Small intestine (tissue), 16 donors: ENCODE measurements at places on chromosomes 4 and X. TPM values are rescaled to one million over a fixed set of nuclear protein-coding genes. Genes with fewer than 3 reads are reported as not detected.

Gene SLITRK4
- not detected for polyA plus RNA-seq

Gene ATP8A1
- polyA plus RNA-seq = 7.4 TPM

Gene BGN
- 23.2 TPM for polyA plus RNA-seq

Gene CENPU
- 12.0 TPM for polyA plus RNA-seq

Gene CACNA1F
- 0.22 TPM for polyA plus RNA-seq

- H3K36me3 ChIP-seq = no peaks in the 10 kb centered on the region
- H3K4me1 ChIP-seq = no peaks in the 10 kb centered on the region
- no peak overlapping the region for H3K27ac ChIP-seq
- H3K4me3 ChIP-seq = no peak overlapping the region
Measured at GRCh38 chr4:172962564-172963353, 205.9 kb upstream of the GALNT7 start.

DNA sequence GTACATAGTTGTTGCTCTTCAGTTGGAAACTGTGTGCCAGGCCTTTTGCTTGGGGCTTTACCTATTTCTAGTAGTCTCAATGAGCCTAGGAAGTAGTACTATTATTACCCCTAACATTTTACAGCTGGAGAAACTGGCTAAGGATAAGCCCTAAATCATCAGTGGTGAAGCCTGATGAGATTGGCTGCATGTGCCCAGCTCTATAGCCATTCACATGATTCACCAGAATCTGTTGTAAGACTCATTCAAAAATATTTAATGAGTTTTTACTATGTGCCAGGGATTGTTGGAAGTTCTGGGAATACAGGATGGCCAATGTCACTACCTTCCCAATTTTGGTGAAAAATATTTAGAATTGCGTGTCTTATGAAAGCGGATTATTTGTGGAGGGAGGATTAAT lies 2.8 kb downstream of the KIT start:
- no peak overlapping the region for H3K4me3 ChIP-seq
- no peaks in the 10 kb centered on the region for H3K36me3 ChIP-seq
- H3K27ac ChIP-seq = no peak overlapping the region
- H3K4me1 ChIP-seq = no peaks in the 10 kb centered on the region

DNA sequence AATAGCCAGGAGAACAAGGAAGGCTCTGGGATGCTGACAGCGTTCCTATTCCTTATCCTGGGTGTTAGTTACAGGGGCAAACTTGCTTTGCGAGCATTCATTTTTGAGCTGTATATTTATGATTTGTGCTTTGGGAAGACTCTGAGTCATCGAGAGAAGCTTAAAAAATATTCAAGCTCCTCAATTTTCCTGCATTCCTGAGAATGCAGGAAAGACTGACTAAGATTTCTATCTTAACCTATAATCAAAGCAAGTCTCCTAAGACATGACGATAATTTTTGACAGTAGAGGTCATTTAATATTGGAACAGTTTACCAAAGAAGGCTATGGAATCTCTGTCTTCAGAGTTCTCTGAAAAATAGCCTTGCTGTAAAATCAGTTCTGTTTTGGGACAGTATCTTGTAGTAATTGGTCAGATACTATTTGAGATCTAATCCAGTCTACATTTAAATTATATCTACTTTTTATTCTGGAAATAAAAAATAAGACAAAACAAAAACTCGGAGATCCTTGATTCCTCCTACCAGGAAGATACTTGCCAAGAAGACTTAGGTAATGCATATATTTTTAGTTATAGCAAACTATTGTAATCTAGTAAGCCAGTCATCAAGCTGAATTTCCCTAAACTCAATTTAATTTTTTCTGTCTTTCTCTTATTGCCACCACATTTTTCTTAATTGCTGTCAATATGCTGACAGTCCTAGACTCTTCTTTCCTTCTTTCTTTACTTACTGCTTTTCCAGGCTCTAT lies 31.7 kb downstream of the BBS12 start:
- no peaks in the 10 kb centered on the region for H3K27me3 ChIP-seq
- no peak for DNase-seq
- H3K36me3 ChIP-seq = no peaks in the 10 kb centered on the region
- no peaks in the 10 kb centered on the region for H3K4me1 ChIP-seq
- H3K4me3 ChIP-seq = no peak overlapping the region

DNA sequence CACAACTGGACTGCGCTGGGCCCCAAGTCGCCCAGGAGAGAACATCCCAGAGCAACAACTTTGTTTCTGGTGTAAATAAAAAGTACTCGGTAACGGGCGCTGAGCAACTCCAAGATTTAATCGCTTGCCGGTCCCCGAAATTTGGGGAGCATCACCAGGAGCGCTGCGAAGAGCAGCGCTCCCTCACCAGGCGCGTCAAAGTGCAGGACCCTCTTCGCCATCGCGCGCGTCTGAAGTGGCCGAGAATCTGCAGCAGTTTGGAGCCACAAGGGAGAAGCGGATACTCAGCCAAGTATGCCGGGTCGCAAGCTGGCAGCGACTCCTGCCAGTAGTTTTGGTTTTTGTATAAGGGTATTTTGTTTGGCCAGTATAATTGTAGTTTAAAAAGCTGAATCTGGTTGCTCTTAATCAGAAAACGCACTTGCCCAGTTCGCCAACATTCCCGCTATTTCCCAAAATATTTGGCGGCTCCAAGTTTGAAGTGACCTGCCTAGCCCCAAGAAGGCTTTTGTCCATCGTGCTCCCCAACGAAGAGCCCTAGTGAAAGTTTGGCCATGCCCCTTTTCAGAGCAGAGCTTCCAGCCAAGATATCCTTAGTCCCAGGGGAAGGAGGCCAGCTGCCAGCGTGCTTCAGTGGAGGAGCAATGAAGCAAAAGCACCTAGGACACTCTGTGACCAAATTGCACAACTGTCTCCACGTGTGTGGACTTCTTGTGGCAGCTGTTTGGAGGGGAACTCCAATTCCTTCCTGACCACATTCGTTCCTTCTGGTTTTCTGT lies 557 bp upstream of the KDR start:
- H3K4me3 ChIP-seq = no peak overlapping the region
- DNase-seq = no peak
- H3K27ac ChIP-seq = no peak overlapping the region

- DNase-seq = no peak
- H3K27me3 ChIP-seq = no peaks in the 10 kb centered on the region
- H3K27ac ChIP-seq = no peak overlapping the region
- H3K4me1 ChIP-seq = no peaks in the 10 kb centered on the region
- no peak overlapping the region for H3K4me3 ChIP-seq
- H3K36me3 ChIP-seq = no peaks in the 10 kb centered on the region
Measured at GRCh38 chr4:97235521-97235920, 907.8 kb downstream of the STPG2 start.

- H3K27me3 ChIP-seq = no peaks in the 10 kb centered on the region
- no peak for DNase-seq
- no peak overlapping the region for H3K27ac ChIP-seq
- no peaks in the 10 kb centered on the region for H3K36me3 ChIP-seq
- H3K4me3 ChIP-seq = no peak overlapping the region
Measured at GRCh38 chr4:53601251-53601764, 10.0 kb upstream of the LNX1 start.

- H3K27ac ChIP-seq = no peak overlapping the region
- no peaks in the 10 kb centered on the region for H3K27me3 ChIP-seq
- no peak for DNase-seq
- no peak overlapping the region for H3K4me3 ChIP-seq
Measured at GRCh38 chr4:167897116-167897515, 195.2 kb upstream of the ANXA10 start.

DNA sequence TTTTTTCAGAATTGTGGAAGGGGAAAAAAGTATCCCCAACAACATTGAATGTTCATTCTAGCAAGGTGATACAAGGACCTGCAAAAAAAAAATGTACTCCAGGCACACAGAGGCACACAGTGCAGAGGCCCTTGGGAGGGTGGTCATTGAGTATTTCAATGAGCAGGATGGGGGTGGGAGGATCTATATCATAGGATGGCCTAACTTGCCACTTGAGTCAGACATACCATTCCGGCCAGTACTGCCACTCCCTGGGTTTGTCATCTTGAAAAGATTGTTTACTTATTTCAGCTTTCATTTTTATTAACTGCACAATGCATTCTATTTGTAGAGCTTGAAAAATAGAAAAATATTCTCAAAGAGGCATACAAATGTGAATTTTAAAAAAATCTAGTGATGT lies 18.7 kb downstream of the ZNF595 start:
- H3K4me1 ChIP-seq = no peaks in the 10 kb centered on the region
- H3K27ac ChIP-seq = no peak overlapping the region
- DNase-seq = no peak
- H3K36me3 ChIP-seq = peaks cover 14% of the 10 kb centered on the region
- H3K4me3 ChIP-seq = no peak overlapping the region

DNA sequence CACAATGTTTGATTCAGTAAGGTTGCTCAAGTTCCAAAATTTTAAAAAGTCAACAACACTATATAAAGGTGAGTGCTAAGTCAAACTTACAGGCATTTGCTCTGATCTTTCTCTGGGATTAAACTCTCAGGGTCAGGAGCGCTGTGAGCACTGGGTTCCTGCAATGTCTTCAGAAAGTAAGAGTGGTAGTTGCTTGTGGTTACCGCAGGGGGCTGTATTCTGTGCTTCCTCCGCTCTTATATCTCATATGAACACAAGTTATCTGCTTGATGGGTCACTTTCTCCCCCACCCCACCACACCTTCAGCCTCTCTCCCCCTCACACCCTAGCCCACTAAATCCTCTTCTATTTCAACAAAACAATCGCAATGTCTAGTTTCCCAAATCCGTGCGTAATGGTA lies 116.4 kb upstream of the IGSF1 start:
- H3K4me1 ChIP-seq = no peaks in the 10 kb centered on the region
- no peaks in the 10 kb centered on the region for H3K36me3 ChIP-seq
- DNase-seq = no peak
- no peaks in the 10 kb centered on the region for H3K27me3 ChIP-seq

DNA sequence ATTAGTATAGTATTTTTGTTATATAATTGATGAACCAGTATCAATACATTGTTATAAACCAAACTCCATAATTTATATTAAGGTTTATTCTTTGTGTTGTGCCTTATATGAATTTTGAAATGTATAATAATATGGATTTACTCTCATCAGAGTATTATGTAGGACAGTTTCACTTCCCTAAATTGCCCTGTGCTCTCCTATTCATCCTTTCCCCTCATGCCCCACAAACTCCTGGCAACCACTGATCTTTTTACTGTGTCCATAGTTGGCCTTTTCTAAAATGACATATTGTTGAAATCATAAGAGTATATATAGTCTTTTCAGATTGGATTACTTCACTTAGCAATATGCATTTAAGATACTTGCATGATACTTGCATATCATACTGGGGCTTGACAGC lies 958.1 kb upstream of the GRID2 start:
- H3K27me3 ChIP-seq = no peaks in the 10 kb centered on the region
- H3K4me1 ChIP-seq = no peaks in the 10 kb centered on the region
- no peak for DNase-seq
- no peak overlapping the region for H3K4me3 ChIP-seq

- no peak for DNase-seq
- no peaks in the 10 kb centered on the region for H3K4me1 ChIP-seq
- H3K27ac ChIP-seq = no peak overlapping the region
- no peak overlapping the region for H3K4me3 ChIP-seq
Measured at GRCh38 chr4:170529748-170530722, 440.3 kb upstream of the AADAT start.

DNA sequence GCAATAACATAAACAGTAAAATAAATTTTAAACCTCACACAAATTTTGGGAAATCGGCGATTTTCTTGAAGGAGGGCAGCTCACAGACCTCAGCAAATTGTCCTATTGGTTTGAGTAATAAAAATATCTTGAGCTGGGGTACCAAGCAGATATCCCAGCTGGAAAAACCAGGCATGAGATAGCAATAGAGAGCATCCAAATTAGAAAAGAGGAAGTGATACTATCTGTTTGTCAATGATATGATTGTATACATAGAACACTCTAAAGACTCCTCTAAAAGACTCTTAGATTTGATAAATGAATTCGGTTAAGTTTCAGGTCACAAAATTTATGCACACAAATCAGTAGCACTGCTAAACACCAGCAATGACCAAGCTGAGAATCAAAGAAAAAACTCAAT lies 90.5 kb upstream of the ACTRT1 start:
- no peaks in the 10 kb centered on the region for H3K36me3 ChIP-seq
- no peak overlapping the region for H3K27ac ChIP-seq
- no peaks in the 10 kb centered on the region for H3K27me3 ChIP-seq
- no peak overlapping the region for H3K4me3 ChIP-seq
- DNase-seq = no peak
- H3K4me1 ChIP-seq = no peaks in the 10 kb centered on the region

DNA sequence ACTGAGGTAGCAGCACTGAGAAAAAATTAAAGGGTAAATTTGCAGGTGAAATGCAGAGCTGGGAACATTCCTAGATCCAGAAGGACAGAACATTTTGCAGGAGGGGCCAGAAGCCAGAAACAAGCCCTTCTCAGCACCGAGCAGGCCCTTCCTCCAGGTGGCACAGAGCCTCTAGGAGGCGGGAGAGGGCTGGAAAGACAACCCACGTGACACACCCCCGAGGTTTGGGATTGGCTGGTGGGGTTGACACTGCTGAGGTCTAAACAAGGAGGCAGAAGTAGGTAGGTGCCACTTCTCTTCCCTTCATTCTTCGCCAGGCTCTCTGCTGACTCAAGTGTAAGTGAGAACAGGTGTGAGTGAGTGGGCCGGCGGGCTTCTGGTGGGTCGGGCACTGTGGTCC lies at the start of gene PAGE4:
PAGE4 (plus strand) TSS at position 288 of the 400 bp plus-strand sequence. CDS start 1,126 bp downstream, outside the sequence.
- no peaks in the 10 kb centered on the region for H3K27me3 ChIP-seq
- no peak within 1 kb of the TSS for H3K4me3 ChIP-seq
- H3K27ac ChIP-seq = no peak within 1 kb of the TSS
- H3K36me3 ChIP-seq = no peaks in the 10 kb centered on the region

DNA sequence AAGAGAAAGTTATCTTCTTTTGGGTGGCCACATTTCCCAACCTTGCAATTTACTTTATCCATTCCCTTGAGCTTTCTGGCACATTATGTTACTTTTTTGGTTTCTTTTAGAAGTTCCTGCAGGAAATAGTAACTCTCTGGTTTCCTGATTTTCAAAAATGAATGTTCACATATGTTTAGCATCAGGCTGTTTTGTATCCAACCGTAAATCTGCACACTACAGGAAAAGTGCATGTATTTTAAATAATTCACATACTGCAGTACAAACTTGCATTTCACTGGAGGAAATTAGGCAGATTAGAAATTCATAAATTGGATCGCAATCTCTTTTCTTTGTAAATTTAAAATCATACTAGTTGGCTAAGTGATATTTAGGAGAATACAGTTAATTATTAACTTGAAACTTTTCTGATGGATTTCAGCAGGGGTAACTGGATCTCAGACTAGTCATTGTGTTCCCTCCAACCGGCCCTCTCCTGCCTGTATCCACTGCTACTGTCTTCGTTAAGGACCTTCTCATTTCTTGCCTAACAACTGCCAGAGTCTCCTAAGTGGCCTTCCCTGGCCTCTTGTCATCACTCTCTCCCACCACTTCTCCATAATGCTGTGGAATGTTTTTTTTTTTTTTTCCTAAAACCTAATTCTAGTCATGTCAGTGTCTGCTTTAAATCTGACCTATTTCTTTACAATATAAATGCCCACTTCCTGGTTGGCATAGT lies 137.2 kb downstream of the UNC5C start:
- DNase-seq = no peak
- H3K36me3 ChIP-seq = no peaks in the 10 kb centered on the region
- H3K27me3 ChIP-seq = no peaks in the 10 kb centered on the region
- H3K27ac ChIP-seq = no peak overlapping the region
- no peak overlapping the region for H3K4me3 ChIP-seq
- no peaks in the 10 kb centered on the region for H3K4me1 ChIP-seq
